ENCODE measurements at places on chromosomes 1 and 21. TPM values are rescaled to one million over a fixed set of nuclear protein-coding genes. Genes with fewer than 3 reads are reported as not detected.

Gene CD1B
- not detected for total RNA-seq

- DNase-seq: peak; percentile 41
These were observed 250.2 kb upstream of the FGGY start for GRCh38 chr1:59046730-59047157.

DNA sequence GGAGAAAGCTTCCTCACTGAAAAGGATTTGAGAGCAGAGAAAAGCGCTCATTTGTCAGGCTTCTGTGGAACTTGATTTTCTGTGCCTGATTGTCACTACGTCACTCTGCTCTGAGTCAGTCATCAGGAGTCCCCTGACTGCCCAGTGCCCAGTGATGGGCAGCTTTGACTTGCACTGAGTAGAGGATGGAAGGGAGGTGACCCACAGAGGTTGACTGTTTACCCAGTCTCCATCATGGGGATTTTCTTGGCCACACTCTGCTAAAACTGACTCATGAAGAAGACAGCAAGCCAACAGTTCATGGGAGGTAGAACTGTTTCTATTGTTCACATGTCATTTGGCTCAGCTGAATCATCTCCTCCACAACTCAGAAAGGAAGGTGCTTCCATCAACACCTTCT is 82.1 kb upstream of the DUSP10 start:
- DNase-seq: no peak

GRCh38 chr1:16294219-16295212 is 57.5 kb upstream of the CPLANE2 start:
- no peak for DNase-seq

- no peak for DNase-seq
These were observed 11.0 kb downstream of the FAM163A start for GRCh38 chr1:179754041-179754624.

DNA sequence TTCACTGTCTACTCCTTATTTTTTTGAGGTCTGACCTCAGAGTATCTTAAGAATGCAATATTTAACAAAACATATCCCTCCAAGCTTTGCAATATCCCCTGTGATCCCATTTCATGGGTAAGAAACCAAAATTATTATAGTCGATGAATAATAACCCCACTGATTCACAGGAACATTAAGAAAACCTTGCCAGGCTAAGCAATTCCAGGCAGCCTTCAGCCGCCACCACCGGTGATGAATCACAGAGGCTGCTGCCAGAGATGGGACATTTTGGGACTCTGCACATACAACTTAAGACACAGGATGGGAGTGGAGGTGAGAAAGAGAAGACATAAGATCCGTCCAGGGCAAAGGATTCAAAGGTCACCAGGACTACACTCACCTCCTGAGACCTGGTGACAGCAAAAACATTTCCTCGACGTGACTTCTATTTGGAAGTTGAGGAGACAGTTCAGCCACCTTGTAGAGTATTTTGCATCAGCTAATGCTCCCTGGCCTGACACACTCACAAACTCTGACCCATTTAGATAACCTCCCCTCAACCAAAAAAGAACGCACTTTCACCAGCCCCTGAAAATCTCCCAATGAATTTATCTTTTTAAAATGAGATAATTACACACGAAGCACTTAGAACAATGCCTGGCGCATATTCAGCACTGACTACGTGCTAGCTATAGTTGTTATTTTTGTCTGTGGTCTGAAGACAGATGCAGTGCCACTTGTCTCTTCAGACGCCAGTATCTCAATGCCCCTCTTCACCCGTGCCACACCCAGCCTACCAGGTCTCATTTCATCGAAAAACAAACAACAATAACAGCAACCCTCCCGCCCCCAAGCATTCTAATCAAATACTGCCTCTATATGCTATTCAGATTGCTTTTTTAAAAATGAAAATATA is 17.8 kb upstream of the OVAAL start:
- DNase-seq: no peak

Gene RIMKLA
- total RNA-seq: 3.4 TPM

Gene BECN2
- not detected for total RNA-seq

GRCh38 chr21:14451546-14451945 is 68.6 kb upstream of the HSPA13 start:
- DNase-seq: no peak

DNA sequence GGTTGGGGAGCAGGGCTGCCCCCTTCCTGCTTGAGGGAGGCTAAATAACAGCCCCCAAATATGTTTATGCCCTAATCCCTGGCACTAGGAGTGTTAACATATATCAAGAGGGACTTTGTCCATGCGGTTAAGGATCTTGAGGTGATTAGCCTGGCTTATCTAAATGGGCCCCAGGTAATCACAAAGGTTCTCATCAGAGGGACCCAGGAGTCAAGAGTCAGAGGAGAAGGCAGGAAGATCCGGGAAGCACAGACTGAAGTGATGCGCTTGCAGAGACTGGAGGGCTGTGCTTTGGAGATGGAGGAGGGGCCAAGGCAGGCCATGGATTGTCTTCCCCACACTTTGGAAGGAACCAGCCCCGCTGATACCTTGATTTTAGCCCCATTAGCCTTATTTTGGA is 86.4 kb downstream of the IER5 start:
- no peak for DNase-seq

Gene ROR1
- 0.16 TPM for total RNA-seq

DNA sequence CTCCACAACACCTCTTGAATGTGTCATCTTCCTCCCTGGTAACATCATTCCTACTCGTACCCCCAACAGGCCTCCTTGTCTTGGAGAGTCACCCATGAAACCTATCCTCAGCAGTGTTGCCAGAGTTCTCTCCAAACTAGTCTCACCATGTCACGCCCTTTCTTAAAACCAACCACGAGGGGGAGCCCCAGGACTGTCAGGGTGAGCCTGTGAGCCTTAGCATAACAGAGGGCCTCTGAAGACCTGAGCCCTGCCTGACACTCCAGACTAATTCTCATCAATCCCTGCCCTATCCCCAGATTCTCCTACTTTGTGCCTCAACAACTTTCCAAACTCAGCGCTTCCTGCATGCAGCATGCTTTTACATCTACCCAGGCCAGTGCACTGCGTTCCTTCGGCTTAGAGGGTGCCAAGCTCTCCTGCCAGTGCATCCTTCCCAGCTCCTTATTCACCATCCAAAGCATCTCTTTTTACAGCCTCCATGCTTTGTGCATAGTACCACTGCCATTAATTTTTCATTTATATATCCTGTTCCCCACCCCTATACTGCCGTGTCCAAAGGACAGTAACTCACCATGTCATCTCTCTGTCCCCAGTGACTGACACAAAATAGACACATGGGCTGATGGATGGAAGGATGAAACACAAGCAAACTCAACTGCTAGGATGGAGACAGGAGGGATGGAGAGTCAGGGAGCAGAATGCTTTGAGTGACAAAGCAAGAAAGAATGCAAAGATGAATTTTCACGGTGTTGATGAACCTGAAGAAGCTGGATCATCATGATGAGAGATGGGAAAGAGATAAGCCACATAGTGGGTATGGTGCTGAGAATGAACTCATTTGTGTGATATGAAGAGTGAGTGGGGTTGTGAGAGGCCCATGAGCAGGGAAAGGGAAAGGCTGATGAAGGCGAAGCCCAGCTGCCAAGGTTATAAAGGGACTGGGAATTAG is 34.0 kb downstream of the ZNF697 start:
- DNase-seq: peak; percentile 25

Data from naive thymus-derived CD4-positive, alpha-beta T cell (primary cell).